ENCODE measurements at places on chromosomes 3 and 15.

DNA sequence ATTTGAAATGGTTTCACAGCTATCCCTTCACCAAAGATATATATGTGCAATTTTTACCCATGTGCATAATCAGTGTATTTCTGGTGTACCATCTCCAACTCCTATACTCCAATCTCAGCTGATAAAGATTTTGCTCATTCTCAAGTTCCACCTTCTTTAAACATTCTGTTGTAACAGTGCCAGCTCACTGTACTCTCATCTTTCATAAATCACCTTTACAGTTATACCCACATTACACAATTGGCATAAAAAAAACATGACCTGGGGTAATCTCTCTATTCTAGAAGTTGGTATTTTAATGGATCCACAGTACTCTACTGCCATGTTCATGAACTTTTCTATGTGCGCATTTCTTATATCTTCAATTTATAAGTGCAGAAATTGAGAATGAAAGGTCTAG is 339.9 kb upstream of the DPH6 start:
- no peak for DNase-seq

DNA sequence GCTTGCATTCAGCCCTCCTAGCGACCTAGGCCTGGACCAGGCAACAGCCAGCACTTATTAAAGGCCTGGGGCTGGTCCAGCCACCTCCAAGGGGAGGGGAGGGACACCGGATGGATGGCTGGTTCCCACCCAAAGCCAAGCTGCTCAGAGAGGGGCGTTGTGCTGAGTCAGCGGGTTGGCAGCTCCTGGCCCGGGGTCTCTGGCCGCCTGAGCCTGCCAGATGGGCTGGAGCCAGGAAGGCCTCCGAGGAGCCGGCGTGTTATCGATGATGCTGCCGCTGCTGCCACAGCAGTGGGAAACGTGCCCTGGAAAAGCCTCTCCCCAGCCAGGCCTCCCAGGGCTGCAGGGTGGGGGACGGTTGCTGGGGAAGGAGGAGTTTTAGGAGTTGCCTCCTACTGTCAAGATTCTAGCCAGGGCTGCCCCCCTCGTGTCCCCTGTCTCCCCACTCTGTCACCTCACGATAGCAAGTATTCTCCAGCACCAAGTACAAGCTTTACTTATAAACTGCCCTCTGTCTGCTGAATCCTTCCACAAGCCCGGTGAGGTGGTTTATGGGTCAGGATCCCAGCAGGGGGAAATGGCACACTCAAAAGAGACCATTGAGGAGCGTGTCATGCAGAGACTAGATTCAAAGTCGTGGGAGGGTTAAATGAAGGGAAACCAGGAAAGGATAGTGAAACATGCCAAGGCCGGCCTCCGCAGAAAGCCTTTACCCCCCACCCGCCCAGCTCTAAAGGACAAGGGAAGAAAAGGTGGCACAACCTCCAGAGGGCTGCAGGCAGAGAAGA is 43.2 kb upstream of the TSEN2 start:
- no peak for DNase-seq

DNA sequence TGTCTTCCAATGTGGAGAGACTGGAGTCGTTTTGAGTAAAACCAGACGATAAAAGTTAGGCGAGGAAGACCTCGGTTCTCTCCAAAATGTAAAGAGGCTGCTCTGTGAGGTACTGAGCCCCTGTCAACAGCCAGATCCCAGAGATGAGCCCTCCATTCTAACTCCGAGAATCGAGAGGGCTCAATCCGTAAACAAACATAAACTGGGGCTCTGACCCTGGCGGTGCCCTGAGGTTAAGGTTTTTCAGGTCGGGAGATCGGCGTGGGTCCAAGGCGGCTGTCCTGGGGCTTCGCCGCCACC is 417 bp downstream of the TBCCD1 start:
- no peak for DNase-seq

DNA sequence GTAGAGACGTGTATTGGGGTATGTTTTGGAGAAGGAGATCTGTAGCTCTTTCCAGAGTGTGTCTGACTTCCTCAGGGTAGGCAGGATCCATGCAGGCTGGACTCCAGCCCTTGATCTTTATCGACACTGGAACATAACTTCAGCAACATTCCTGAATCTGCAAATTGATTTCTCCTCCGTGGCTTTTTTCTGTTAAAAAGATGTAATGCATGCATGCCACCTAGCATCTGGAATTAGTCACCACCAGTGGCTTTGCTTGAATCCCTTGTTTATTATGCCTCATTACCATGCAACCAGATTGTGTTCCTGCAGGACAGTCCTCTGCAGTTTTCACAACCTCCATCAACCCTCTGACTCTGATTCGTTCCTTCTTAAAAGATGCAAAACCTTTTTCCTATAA is 86.1 kb downstream of the CCNL1 start:
- DNase-seq: no peak

DNA sequence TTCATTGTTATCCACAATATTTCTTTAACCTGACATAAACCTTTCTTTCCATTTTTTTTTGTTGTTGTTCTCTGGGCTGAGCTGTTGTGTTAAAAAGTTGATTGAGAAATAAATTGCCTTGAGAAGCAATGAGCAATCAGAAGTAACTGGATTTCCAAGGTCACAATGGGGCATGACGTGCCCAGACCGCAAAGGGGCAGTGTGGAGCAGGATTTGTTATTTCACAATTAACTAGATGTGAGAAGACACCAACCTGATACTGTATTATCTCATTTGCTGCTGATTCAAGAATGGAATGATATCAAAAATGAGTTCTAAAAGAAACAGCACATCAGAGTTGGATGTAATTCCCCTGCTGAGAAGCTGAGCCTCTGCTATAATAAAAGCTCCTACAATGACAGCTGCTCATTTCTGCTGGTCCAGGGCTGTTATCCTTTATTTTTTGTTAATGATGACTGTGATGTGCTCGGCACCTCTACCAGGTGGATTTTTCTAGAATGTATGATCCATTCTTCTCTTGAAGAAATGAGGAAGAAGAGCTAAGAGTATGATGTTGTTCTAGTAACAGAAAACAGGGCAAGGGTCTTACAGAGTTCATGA is 28.1 kb downstream of the CPNE4 start:
- DNase-seq: peak; percentile 59

DNA sequence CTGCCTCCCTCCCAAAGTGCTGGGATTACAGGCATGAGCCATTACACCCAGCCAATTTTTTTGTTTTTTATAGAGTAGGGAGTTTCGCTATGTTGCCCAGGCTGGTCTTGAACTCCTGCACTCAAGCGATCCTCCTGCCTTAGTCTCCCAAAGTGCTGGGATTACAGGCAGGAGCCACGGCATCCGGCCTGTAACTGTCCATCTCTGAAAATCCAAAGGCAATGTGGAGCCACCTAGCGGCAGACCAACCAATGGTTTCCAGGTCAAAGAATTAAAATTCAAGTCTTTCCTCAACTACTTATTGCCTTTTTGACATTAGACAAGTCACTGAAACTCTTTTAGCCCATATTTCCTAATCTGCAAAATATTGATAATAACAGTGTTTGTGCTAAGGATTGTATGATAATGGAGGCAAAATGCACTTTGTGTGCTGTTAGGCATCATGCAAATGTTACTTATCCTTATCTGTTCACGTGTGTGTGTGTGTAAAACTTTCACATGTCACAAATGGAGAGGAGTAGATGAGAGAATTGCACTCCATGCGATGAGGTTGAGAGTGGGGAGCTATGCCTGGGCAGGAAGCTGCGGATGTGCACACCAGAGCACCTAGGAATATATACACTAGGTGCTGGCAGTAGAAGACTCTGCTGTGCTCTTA is 48.7 kb downstream of the COL8A1 start:
- DNase-seq: peak; percentile 29

- no peak for DNase-seq
These were observed 70.9 kb downstream of the AAGAB start for GRCh38 chr15:67183443-67184169.

GRCh38 chr3:81459733-81460132 is 301.7 kb downstream of the GBE1 start:
- DNase-seq: peak; percentile 10

DNA sequence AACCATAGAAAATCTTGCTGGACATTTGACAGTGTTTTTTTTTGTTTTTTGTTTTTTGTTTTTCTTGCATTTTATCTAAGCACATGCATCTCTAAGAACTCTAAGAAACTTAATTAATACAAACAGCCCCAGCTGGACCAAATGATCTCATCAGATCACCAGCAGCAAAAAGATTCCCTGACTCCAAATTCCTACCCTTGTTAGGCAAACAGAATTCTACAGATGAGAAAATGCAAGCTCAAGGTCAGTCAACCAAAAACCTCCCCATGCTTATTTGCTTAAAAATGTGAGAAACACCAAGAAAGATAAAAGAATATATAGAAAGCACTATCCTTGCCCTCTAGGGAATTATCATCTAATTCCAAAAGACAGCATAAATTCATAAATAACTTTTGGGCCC is 65.4 kb downstream of the FOXP1 start:
- DNase-seq: no peak

DNA sequence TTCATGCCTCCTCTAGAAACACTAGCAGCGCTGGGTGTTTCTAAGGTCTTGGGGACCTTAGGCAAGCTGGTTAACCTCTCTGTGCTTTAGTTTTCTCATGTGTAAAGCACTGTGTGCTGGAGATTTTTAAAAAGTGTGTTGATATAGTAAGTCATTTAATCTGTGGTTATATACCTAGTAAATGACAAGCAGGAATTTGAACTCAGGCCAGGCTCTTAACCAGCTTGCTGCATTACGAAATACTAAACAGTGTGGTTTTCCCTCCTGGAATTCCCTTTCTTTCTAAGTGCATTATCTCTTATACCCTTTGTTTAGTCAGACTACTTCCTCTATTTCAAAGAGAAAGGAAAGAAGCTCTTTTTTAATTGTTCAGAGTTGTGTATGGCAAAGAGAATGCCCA is 26.5 kb downstream of the NEO1 start:
- peak; percentile 73 for DNase-seq

- peak; percentile 68 for DNase-seq
These were observed 121.8 kb downstream of the ZNF609 start for GRCh38 chr15:64582202-64582601.

DNA sequence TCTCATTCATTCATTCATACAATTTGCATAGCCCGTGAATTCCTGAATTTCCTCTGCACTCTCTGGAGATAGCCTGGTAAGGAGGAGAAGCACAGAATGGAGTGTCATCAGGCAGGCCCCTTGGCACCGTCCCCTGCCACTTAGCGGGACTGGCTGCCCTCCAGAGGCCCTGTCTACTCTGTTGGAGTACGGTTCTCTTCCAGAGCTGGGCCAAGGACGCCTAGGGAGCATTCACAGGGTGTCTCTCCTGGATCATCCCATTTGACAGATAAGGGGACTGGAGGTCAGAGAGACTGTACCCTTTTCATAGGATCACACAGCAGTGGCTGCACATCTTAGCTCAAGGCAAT is 48.0 kb downstream of the PTH1R start:
- DNase-seq: no peak

GRCh38 chr3:88364926-88365325 is 215.2 kb downstream of the C3orf38 start:
- no peak for DNase-seq

DNA sequence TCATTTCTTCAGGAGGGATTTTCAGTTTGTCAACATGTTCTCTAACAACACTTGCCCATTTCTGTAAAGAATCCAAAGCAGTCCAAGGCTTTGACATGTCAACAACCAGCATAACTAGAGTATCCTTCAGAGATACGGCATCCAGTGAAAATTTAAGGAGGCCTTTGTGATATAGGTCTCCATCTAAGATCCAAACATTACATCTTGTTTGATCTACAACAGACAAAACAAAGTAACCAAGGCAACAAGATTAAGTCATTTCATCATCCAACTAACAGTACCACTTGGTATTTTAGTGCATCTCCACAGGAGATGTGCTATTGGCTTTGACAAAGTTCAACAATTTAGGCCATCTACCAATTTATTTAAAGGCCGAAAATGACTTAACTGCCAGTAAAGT is 25.8 kb downstream of the DYNC1LI1 start:
- DNase-seq: no peak

DNA sequence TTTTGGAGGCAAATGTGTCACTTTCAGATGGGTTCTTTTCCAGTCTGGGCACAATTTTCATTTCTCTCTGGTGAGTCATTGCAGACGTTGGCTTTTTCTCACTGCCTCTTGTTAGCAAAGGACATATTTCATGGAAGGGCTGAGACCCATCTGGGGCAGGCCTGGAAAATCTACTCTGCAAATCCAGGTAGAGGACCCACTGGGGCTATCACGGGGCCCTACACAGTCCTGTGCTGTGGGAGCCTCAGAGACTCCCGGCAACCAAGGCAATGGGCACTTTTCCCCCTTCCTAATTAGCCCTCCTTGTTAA is 58.0 kb downstream of the HRH1 start:
- no peak for DNase-seq

DNA sequence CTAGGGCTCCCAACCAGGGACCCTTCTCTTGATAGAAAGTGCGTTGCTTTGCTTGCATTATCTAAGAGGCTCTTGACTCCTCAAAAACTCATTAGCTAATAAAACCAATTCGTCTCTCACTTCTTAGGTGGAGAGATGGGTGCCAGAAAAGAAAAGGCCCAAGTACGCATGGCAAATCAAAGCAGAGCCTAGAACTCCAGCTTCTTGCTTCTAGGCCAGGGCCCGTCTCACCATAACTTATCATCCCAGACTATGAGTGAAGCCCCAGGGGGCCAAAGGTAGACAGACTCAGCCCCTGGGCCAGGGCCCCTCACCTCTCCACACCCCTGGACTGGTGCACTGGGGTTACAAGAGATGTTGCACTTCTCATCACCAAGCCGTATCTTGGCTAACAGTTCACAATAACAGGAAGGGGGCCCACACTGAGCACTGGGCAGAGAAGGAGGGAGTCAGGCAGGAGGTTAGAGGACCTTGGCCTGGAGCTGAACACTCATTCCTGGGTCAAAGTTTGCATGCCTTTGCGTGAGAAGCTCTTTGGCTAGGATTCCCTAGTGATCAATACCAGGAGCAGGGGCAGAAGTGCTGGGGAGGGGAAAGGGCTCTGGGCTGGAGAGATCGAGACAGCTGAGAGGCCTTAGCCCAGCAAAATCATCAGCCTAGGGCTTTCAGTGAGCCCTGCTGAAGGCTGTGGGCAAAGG is 5.4 kb upstream of the CYP1A1 start:
- no peak for DNase-seq

DNA sequence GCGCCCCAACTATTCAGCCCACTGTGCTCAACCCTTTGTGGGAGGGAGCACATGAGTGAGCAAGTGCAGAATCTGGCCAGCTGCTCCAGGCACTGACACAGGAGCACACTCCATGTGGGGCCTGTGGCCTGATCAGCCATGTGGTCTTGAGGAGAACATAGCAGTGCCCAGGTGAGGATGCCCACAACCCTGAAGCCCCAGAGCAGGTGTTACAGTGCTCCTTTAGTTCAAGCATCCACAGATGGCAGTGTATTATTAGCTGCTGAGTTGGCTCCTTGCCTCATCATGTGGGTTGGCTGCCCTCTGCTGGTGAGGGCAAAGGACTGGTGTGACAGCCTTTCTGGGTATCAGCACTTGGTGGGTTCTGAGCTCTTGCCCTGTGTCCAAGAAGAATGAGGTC is 1588.2 kb downstream of the SI start:
- DNase-seq: peak; percentile 40

- DNase-seq: no peak
These were observed 21.5 kb downstream of the ULK4 start for GRCh38 chr3:41940393-41940792.
